ENCODE measurements at places on chromosomes 3 and 15. TPM values are rescaled to one million over a fixed set of nuclear protein-coding genes. Genes with fewer than 3 reads are reported as not detected.

Gene CD200R1
- 1.7 TPM for polyA plus RNA-seq

Gene SPINT1
- 3.9 TPM for polyA plus RNA-seq

Gene PIERCE2
- 1.0 TPM for polyA plus RNA-seq

Gene CKMT1B
- not detected for polyA plus RNA-seq

Gene CPN2
- polyA plus RNA-seq = not detected

Gene CLDN1
- polyA plus RNA-seq = not detected

Gene ATP8B4
- 22.7 TPM for polyA plus RNA-seq

Gene AP3B2
- polyA plus RNA-seq = not detected

Gene CA12
- polyA plus RNA-seq = not detected

Gene TMEM158
- polyA plus RNA-seq = not detected

Gene GOLGA6B
- polyA plus RNA-seq = not detected

Gene MCTP2
- polyA plus RNA-seq = 59.1 TPM

Gene FRMD5
- polyA plus RNA-seq = 0.21 TPM

Gene SNX33
- polyA plus RNA-seq = 0.51 TPM

Gene HRG
- polyA plus RNA-seq = not detected

Gene ZNF660
- 1.9 TPM for polyA plus RNA-seq

Gene LXN
- 7.5 TPM for polyA plus RNA-seq

Gene ADAMTS17
- polyA plus RNA-seq = 0.53 TPM

Gene NRROS
- 8.0 TPM for polyA plus RNA-seq

Gene MYO5C
- not detected for polyA plus RNA-seq

Gene FBXW12
- polyA plus RNA-seq = not detected

Gene BFSP2
- not detected for polyA plus RNA-seq

Gene ALDH1A2
- polyA plus RNA-seq = not detected

Gene ROBO2
- polyA plus RNA-seq = not detected

Gene GRK7
- polyA plus RNA-seq = not detected

Gene MTMR10
- 3.3 TPM for polyA plus RNA-seq

Gene ZIC4
- polyA plus RNA-seq = not detected

Gene UROC1
- not detected for polyA plus RNA-seq

Gene IL17RD
- not detected for polyA plus RNA-seq

Gene RHO
- not detected for polyA plus RNA-seq

Data from immature natural killer cell (primary cell).